Trophoblast cell (in vitro differentiated cells and primary cell): ENCODE measurements at places on chromosomes 1 and 21.
A peak's percentile ranks its signal among the peaks of the same experiment; 100 is the strongest.

DNA sequence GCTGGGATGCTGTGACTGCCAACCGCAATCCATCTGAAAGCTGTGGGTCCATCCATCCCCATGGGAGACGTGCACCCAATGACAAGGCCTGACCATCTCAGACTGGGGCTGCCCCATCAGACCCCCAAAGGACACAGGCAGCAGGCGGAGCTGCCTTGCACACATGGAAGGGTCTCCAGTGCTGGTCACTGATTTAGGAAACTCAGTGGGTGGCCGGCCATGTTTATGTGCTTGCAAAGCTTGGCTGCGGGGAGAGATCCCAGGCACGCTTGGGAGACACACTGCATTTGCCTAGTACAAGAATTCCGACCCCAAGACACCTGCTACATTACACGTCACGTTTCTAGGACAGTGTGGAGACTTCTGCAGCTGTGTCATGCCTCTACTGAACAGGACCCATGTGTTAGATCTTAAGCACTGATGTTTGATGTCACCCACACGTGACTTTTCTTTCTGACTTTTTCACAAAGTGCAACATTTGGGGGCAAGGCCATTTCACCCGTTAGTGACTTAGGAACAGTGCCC lies 181.4 kb downstream of the CLIC6 start:
- no peak for DNase-seq

DNA sequence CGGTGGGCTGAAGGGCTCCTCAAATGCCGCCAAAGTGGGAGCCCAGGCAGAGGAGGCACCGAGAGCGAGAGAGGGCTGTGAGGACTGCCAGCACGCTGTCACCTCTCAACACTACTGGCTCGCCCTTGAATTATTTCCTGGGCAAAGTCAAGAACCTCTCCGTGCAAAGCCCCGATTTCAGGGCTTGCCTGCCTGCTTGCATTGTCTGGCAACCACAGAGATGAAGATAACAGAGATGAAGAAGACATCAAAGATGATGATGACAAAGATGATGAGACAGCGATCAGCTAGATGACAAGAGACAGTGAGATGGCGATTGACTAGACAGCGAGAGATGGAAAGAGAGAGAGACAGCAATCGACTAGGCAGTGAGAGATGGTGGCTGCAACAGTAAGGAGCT lies 976.5 kb downstream of the ADGRL2 start:
- no peak for DNase-seq

GRCh38 chr1:20368866-20369470 lies 78.3 kb downstream of the VWA5B1 start:
- DNase-seq: no peak

GRCh38 chr1:218823291-218823900 lies 350.3 kb upstream of the LYPLAL1 start:
- peak; percentile 87 for DNase-seq

- no peak for DNase-seq
Observed at GRCh38 chr1:97158691-97159096, 437.1 kb downstream of the PTBP2 start.
